NCI-H1417 (cell line): ENCODE measurements at places on chromosomes 7 and 10.

DNA sequence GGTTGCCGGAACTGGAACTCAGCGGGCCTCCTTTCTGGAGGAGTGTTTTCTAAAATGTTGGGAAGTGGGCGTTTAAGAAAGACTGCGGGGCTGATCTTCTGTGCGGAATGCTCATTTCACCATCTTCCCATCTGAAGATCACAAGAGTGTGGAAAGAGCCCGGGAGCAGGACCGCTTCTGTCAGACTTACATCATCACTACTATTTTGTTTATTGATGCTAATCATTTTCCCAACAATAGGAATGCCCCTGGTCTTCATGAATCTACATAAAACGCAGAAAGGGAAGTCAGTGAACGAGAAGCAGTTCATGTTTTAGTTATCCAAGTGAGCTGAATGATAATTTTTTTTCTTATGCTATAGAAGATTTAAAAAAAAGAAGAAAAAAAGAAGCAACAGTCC is 447.8 kb upstream of the MKI67 start:
- DNase-seq, result no peak

GRCh38 chr7:128164061-128164954 is 76.8 kb upstream of the LEP start:
- DNase-seq, result no peak

DNA sequence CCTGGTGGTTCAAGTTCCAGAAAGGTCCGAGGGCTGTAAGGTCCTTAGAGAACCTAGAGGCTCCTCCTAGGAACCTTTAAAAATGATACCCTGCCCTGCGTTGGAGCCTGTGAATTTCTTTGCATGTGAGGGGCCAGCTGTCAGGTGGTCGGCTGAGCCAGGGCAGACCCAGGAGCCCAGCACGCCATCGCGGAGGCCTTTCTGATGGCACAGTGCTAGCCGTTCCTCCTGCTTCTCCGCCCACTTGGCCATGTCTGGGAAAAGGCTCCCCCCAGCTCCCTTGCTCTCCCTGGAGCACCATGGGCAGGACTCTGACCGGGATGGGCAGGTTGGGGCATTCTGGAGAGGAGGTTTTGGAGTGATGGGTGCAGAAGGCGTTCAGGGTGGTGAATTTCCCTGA is 7.6 kb downstream of the ZNF316 start:
- DNase-seq, result no peak

DNA sequence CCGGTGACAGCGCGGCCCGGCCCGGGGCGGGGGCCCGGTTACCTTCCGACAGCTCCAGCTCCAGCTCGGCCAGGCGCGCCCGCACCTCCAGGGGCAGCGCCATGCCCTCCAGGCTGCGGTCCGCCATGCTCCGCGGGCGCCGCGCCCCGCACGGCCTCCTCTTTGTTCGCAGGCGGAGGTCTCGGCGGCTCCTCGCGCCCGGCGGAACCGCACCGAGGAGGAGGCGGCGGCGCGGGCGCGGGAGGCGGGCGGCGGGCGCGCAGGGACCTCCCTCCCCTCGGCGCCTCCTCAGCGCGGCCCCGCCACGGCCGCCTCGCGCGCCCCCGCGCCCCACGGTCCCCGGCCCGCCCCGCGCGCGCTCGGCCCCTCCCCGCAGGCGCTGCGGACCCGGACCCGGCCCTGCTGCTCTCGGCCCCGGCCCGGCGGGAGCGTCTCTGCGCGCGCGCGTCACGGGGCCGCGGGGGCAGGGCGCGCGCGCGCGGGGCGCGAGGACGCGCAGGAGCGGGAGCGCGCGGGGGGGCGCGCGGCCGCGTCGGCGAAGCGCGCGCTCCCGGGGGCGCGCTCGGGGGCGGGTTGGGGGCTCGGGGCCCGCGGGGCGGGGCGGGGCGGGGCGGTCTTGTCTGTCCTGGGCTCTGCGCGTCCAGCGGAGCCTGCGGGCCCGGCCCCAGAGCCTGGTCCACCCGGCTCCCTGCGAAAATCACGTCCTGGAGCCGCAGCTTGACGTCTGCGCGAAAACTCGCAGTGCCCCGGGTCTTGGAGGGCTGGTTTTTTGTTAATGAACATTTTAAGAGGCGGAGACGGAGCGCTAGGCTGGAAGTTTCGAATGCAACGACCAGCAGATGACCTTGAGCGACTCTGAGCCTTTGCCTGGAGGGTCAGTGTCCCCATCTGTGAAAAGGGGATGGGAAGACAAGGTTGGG is at the start of gene DIP2C:
TSS of gene DIP2C (minus strand) at position 217 of the 920 bp plus-strand sequence. CDS start at position 127, 90 bp downstream.
- DNase-seq, result peak; percentile 64

- no peak for DNase-seq
Observed at GRCh38 chr7:40598915-40599314, 464.1 kb downstream of the SUGCT start.

- no peak for DNase-seq
Observed at GRCh38 chr10:63247771-63248170, 114.6 kb downstream of the NRBF2 start.

DNA sequence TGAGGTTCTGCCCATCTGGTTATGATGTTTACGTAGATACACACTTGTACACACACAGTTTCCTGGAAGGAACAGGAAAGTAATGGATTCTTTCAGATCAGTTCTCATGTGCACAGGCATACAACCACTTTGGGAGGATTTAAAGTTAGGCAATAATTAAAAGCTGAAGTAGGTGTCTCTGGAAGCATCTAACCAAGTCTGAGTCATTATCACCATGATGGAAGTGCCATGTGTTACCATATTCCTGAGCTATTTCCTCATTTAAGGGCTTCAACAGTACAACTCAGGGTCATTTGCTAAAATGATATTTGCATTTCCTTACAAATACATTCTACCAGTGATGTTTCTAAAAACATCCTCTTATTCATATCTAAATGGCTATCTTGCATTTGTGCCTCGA is 41.4 kb upstream of the BET1 start:
- DNase-seq, result no peak

DNA sequence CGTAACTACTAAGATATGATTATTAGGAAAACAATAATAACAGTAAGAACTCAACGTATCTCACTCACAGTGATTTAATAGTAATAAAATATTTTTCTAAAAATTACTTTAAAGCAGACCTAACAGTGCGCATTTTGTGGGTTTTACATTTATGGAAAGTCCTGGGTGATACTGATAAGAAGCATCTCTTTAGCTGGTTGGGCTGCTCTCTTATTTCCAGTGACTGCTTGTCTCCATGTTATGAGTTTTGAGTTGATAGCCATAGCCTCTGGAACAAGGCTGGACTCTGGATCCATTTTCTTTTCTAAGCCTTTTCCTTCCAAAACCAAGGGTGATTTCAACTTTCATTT is 29.5 kb upstream of the INHBA start:
- DNase-seq, result no peak

- no peak for DNase-seq
Observed at GRCh38 chr7:79185605-79186004, 267.9 kb downstream of the MAGI2 start.

DNA sequence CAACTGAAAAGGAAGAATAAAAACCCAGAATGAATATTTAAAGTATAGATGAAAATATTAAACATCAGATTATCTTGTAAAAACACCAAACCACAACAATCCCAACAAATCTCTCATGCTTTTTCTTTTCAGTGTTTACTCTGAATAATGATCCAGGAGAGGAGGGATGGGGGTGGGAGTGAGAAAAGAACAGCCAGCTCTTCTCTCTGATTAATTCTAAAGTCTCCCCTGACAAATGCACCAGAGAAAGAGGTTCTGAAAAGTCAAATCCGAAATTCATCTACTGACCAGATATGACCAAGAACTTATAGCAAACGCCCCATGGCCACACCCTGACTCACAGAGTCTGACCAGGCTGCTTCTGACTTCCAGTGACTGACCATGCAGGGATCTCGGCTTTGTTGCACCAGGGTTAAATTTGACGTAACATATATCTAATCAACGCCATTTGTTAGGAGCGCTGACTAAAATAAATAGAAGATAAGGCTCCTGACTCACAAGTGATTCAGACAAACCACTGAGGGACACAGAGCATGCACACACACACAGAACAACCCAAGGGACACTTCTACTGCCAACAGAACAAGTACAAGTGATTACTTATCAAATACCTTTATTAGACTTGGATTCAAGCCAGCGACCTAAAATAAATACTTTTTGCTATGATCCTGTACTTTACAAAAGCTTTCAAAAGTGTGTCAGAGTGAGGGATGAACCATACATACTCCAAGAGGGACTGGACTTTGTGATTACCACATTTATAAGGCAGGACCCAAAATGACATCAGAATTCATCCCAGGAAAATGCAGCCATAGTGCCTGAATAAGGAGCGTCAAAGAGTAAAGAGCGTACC is 9.3 kb upstream of the SPOCK2 start:
- no peak for DNase-seq

- no peak for DNase-seq
Observed at GRCh38 chr7:50594136-50594535, 28.9 kb upstream of the DDC start.
